Bronchial epithelial cell (primary cell): ENCODE measurements at places on chromosomes 11 and 22. TPM values are rescaled to one million over a fixed set of nuclear protein-coding genes. Genes with fewer than 3 reads are reported as not detected.

Gene GLB1L2
- 2.9 and 3.4 TPM in 2 replicates for total RNA-seq

Gene A4GALT
- total RNA-seq, result 12.4 and 15.5 TPM in 2 replicates

Gene TSKU
- 8.2 and 11.1 TPM in 2 replicates for total RNA-seq

Gene NRGN
- total RNA-seq, result not detected in 2 replicates

Gene AKIP1
- 35.8 and 36.3 TPM in 2 replicates for total RNA-seq

Gene LIF
- under 0.01 and 0.26 TPM in 2 replicates for total RNA-seq

Gene KLHL35
- total RNA-seq, result 0.79 and 1.0 TPM in 2 replicates

Gene C11orf65
- 0.79 and 1.8 TPM in 2 replicates for total RNA-seq

Gene MN1
- total RNA-seq, result 1.3 and 2.0 TPM in 2 replicates

Gene CBLIF
- total RNA-seq, result not detected in 2 replicates

- no peak for DNase-seq
Observed at GRCh38 chr11:14687456-14687855, 43.9 kb downstream of the PDE3B start.

DNA sequence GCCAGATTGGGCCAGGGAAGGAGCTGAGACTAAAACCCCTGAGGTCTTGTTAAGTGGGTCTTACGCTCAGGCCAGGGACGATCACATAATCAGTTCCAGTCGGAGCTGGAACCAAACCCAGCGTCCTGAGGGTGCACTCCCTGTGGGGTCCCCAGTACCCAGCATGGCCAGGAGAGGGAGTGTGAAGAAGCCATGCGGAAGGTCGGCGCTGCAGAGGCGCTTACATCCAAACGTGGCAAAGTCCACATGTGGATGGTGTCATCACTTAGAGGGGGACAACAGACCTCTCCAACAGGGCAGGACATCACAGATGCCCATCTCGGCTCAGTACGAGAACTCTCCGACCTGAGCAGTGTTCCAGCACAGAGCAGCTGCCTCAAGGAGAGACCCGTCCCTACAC is 8.3 kb downstream of the ATP5MGL start:
- DNase-seq, result no peak

- no peak for DNase-seq
Observed at GRCh38 chr22:44586999-44587736, 89.1 kb upstream of the RTL6 start.

- DNase-seq, result no peak
Observed at GRCh38 chr22:33741025-33741424, 179.3 kb downstream of the LARGE1 start.

DNA sequence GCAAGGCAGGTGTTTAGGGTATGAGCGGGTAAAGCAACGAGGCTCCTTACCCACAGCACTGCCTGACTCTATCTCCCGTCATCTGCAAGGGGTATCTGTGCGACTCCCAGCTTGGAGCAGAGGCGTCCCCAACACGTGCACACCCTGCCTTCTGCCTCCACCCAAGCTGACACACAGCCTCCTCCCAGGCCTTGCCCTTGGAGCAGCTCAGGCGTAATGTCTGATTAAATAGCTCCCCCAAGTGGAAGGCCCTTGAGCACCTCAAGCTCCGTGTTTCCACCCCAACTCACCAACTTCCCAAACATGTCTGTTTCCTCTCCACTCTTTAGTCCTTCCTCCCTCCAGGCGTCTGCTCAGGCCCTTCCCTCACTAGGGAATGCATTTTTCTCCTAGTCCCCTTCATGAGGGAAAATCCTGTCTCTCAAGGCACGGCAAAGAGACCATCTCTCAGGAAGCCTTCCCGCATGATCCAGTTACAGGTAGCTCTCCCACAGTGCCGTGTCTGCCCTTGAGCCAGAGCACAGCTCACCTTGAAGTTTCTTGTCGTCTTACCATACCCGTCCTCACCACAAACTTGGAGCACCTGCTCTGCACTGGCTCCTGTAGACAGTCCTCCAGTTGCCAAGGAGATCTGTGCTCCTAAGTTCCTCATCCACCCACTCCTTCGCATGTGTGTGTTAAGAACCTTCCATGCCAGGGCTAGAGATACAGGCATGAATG is 15.8 kb downstream of the CYB5R2 start:
- DNase-seq, result peak; percentile 67

DNA sequence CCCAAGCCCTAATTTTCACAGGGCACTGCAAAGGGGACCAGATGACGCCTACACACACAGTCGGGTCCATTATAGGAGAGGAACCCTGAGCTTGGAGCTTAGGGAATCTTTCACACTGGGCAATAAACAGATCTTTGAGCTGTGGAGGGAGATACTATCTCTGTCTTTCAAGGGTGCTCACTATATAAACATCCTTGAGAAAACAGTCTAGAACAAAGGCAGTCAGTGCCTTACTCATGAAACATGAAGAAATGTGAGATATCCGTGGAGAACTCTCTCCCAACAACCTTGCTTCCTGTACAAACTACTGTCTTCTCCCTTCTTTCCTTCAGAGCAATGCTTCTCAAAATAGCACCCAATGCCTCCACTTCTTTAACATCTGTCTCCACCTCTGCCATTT is 109.0 kb upstream of the APOA1 start:
- DNase-seq, result no peak

DNA sequence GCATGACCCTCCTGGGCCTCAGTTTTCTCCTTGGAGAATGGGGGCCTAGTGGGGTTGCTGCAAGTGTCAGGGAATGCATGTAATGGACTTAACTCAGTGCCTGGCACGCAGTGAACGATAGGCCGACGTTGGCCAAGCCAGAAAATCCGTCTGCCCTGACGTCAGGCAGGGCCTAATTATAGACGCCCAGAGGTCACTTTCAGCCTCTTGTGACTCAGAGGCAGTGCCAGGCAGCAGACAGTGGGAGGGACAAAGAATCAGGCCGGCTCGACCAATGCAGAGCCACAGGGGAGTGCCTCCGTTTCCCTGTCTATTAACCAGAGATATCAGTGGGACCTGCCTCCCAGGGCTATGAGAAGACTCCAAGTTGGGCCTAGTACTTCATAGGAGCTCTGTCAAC is 115.0 kb downstream of the MN1 start:
- DNase-seq, result no peak

DNA sequence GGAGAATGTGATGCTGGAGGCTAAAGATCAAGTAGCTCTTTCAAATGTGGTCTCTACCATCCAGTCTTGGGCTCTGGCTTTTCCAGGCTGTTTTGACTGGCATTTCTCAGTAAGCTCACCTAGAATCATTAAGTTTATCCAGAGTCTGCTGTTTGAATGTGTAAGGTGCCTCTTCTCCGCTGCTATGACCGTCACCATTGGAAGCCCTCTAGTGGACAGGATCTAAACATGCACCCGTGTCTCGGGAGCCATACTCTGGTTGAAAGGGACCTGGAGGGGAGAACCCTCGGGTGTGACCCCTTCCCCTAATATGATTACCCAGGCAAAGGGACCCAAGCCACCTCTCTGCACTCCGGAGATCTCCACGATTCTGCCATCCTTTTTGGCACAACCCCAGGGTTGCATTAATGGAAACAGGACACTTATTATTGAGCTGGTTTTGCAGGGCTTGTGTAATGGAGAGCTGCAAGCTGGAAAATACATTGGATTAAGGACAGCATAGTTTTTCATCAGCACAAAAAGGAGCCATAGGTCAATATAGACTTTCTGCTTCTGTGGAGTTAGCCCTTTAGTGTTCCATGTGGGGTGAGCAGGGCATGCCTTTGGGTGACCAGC is 191.0 kb upstream of the LARGE1 start:
- peak; percentile 12 for DNase-seq

GRCh38 chr11:89495951-89496350 is 4.8 kb upstream of the NOX4 start:
- DNase-seq, result peak; percentile 85

DNA sequence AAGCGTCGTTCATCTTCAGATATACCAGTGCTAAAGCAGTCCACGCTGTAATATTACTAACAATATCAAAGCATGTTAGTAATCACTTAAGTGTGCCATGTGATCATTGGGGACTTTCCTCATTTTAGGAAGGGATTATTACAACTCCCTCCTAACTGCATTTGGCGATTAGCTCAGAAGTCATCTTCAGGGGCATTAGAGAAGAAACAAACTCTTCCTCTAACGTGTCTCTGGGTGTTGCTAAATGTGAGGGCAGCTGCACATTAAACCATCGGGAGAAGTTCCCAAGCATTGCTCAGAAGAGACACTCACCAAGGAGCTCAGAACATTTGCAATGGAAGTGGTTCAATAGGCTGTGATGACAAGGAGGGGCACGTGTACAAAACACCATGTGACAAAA is 17.2 kb downstream of the TESMIN start:
- no peak for DNase-seq

DNA sequence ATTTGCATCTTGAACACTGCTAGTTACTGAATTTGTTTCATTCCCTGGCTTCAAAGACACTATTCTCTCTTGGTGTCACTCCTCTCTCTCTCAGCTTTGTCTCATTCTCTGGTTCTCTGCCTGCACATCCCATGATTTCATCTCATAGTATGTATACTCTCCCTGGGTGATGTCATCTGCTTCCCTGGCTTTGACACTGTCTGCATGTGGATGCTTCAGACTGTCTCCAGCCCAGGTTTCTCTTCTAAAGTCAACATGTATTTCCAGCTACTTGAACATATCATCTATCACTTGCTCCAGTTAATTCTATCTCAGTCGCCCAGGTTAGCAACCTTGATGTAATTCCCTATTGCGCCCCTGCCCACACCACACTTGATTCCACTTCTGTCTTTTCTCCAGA is 9.3 kb upstream of the ACAT1 start:
- DNase-seq, result no peak

DNA sequence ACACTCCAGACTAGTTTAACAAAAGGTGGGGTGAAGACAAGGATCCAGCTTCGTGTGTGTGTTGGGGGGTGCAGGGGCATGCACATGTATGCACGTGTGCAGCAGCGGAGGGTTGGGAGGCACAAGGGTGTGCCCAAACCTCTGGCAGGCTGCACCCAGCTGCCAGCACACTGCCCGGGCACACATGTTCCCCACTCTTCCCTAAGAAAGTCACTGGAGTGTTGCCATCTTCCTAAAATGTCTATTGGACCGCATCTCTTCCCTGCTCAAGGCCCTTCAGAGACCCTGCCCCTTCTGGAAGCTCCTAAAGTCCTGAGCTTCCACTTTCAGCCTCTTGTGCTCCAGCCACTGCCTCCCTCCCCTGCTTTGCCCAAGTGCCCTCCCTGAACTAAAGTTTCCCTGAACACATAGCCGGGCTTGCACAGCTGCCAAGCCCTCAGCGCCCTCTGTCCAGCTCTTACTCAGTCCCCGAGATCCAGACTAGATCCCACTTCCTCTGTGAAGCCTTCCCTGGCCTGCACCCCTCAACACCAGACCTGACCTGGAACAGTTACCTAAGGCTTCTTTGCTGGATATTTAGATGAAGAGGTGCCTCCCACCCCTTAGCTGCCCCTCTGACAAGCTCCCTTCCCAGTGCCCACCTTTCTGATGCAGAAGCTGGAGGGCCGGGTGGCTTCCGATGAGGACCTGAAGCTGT is 6.0 kb downstream of the CFL1 start:
- DNase-seq, result no peak

DNA sequence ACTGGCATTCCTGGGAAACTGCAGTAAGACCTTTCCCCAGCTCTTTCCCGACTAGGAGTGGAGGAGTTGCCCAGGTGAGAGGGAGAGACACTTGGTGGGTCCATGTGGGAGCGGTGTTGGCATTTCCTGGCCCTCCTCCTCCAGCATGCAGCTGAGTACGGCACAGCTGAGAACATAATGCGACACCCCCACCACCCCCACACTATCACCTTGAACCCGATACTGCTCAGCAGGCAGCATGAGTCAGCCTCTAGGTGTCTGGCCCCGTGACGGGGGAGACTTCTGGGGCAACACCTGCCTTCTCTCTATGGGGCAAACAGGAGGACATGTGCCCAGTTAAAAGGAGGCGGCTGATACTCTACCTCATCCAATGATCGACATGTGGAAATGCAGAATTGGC is 64.4 kb downstream of the PKNOX2 start:
- no peak for DNase-seq

- DNase-seq, result no peak
Observed at GRCh38 chr22:32765132-32765618, 36.3 kb upstream of the TIMP3 start.

GRCh38 chr11:107757661-107758060 is 45.8 kb upstream of the SLN start:
- no peak for DNase-seq

GRCh38 chr11:30725645-30726195 is 139.6 kb upstream of the MPPED2 start:
- DNase-seq, result no peak

- peak; percentile 83 for DNase-seq
Observed at GRCh38 chr11:5922749-5923426, 19.2 kb upstream of the OR56A3 start.

GRCh38 chr11:5655474-5655873 is 29.4 kb downstream of the TRIM5 start:
- DNase-seq, result no peak

GRCh38 chr11:116114198-116114651 is 610.0 kb upstream of the CADM1 start:
- no peak for DNase-seq

DNA sequence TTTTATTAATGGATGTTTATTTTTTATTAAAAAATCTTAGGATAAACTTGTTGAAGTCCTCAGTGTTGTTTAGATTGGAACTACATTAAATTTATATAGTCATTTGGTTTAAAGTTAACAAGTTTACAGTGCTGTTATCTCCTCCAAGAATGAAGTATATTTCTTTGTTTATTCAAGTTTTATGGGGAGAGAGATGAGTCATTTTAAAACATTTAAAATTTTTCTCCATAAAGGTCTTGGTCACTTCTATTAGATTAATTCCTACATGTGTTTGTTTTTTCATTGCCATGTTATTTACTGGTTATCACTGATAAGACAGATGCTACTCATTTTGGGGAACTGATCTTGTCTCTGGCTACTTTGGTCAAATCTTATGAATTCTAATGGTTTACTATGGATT is 429.6 kb downstream of the METTL15 start:
- DNase-seq, result no peak

DNA sequence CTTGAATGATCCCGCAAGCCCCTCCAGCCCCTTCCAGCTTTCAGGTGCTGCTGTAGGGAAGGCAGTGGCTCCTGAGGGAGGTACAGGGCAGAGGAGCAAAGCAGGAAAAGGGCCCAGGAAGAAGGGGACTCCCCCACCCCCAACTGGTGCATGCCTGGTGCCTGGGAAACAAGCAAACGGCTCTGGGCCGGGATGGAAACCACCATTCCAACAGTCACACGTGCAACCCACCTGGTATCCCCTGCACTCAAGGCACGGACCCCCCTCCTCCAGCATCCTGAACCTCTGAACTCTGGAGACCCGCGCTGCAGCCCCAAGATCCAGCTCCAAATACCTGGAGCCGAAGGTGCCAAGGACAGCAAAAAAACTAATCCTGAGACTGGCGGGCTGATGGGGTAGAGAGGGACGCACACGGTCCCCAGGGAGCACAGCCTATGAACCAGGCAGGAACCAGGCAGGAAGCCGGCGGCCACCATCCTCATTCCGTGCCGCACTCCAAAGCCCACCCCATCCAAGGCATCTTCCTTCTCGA is 537 bp downstream of the SCN4B start:
- no peak for DNase-seq
